ENCODE measurements at places on chromosomes 16 and 17. TPM values are rescaled to one million over a fixed set of nuclear protein-coding genes. Genes with fewer than 3 reads are reported as not detected.

- DNase-seq, result no peak
Measured at GRCh38 chr17:7218166-7218565, 1.5 kb downstream of the DLG4 start.

- DNase-seq, result peak; percentile 96
Measured at GRCh38 chr16:2520097-2520783, at the start of gene AMDHD2. Gene AMDHD2, plus strand, starts transcription at chr16:2520371. Its CDS starts 88 bp downstream, at chr16:2520459.

DNA sequence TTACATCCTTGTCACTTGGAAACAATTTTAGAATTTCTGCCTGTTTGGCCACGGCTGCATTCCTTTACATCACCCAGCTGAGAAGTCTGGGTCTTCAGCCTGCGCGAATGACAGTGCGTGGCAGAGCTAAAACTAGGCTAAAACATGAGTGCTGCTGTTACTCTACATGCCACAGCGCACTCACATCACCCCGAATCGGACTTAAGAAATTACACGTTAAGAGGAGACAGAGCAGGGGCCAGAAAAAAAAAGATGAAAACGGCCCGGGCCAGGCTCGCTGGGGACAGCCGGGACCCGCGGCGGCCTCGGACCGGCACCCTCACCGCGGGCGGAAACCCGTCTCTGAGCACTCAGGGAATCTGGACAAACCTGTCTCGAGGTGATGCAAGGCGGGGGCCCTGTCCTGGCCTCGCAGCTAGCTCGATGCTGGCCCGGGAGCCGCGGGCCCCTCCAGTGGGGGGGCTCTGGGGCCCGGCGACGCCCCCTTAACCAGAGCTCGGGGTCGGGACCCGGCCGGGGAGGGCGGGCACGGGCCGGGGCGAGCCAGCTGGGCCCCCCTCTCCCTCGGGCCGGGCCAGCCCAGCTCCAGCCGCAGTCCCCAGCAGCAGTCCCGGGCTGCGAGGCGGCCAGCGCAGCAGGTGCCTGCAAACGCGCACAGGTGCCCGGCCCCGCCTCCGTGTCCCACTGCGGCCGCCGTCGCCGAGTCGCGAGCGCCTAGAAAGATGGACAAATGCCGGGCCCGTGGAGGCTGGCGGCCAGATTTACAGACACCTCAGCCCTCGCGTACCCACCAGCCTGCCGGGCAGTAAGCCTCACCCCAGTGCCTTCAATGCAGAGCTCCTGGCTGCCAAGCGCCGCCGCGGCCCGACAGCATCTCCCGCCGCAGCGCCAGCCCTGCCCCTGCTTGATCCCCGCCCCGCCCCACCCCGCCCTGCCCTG, at the start of gene AKTIP:
Gene AKTIP (minus strand): TSS at position 879 of the 939 bp plus-strand sequence. CDS start 2,950 bp downstream, outside the sequence.
- peak; percentile 73 for DNase-seq

DNA sequence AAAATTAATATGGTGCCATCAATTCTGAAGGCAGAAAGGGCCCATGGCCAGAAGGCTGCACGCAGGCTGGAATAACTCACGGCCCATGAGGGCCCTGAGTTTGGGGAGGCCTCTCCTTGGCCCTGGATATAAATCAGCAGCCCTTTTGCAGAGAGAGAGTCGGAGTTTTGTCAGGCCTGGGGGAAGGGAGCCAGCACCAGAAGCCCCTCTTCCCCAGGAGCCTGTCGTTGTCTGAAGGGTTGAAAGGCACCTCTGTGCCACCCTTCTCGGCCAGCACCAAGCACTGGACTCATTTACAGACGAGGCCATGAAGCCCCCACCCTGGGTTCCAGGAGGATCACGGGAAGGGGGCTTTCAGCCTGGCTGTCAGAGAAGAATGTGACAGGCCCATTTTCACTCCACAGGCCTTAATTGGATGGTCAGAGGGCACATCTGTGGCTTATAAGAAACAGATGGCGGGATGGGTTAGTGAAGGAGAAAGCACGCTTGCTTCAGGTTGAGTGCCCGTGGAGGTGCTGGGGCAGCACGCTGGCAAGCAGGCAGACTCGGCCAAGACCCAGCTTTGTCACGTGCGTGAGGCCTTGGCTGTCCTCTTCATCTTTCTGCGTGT, 140.6 kb downstream of the CLEC16A start:
- no peak for DNase-seq

DNA sequence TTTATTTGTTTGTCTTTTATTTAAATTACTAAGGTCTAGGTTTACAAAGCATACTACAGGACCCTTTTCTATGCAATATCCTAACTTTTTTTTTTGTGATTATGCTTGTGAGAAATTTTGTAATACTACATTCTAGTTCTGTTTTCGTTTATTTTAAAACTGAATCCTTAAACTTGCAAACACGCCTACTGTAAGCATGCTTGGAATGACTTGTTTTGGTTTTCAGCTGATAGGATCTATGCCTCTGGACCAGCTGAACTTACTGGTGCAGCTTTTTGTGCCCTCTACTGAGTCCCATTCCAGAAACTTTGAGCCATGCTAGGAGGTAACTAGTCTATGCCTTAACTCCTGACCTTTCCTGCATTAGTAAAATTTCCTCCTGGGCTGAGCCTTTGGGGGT, 6.0 kb downstream of the PDP2 start:
- DNase-seq, result no peak

- no peak for DNase-seq
Measured at GRCh38 chr17:49259663-49260010, 29.1 kb upstream of the PHOSPHO1 start.

- no peak for DNase-seq
Measured at GRCh38 chr16:9787717-9788116, 394.5 kb downstream of the GRIN2A start.

DNA sequence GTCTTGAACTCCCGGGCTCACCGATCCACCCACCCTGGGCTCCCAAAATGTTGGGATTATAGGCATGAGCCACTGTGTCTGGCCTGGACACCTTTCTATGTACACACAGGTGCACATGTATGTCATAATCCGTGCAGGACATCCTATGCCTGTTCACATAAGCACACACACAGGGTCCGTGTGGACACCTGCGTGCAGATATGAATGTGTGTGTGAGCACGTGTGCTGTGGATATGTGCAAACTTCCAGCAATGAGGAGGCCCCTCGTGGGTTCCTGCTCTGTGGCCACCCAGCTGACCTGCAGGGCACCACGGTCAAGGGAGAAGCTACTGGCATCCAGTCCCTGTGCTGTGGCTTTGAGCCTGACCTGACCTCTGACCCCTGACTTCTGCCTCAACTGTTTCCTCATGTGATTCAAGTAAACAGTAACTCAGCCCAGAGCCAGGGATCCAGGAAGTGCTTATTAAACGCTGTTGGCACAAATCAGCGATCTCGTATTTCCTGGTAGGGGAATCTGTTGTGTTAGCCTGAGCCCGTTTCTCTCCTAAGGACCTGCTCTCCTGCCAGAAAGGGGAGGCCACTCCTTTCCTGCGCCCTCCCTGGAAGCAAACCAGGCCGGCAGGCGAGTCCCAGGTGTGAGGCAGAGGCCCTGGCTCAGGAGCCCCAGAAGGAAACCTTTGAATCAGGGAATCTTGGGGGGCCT, 6.5 kb downstream of the CPNE7 start:
- DNase-seq, result no peak

- DNase-seq, result peak; percentile 84
Measured at GRCh38 chr16:67000384-67001351, 12.3 kb downstream of the CES4A start.

DNA sequence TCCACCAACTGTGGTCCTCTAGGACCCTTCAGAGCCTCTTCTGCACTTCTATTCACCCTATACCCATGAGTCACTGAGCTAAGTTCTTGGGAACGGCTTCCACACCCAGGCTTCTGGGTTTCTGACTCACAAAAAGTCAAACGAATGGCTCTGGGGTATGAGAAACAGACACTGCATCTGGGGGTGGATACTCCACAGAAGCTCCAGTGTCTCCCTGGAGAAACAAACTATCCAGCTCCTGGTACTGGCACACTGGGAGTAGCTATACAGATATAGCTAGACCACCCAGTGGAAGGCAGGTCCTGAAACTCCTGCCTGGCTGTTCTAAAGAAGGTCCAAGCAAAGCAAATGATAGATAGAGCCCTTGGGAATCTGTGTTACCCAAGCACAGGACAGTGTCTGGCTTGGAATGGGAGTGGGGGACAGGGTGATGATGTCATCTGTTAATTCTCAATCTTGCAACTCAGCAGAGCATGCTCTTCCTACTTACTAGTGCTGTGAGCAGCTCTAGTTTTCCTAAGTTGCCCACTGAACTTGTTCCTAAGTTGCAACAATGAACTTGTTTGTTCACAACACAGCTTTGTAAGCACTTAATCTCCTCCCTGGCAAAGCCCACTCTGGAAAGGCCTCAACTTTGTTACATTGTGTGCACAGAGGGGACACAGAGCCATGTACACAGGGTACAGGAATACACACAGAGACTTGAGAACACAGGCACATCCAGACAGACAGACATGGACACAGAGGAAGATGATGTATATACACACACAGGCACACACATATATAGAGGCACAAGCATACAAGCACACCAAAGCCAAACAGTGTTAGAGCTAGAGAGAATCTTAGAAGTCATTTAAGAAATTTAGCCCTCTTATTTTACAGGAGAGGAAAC, 6.7 kb downstream of the MMP28 start:
- no peak for DNase-seq

DNA sequence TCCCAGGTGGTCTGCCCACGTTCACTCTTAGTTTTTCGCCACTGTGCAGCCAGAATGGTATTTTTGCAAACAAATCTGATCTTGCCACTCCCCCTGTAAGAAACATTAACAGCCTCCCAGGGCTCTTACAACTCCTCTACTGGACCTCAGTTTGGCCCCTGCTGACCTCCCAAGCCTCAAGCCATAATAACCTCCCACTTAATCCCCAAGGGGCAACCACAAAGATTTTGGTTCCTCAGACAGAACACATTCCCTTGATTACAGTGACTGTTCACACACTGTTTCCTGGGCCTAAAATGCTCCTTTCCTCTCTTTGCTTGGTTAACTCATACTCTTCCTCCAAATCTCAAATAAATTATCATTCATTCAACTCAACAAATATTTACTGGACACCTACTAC, 21.5 kb upstream of the CD300E start:
- DNase-seq, result no peak

DNA sequence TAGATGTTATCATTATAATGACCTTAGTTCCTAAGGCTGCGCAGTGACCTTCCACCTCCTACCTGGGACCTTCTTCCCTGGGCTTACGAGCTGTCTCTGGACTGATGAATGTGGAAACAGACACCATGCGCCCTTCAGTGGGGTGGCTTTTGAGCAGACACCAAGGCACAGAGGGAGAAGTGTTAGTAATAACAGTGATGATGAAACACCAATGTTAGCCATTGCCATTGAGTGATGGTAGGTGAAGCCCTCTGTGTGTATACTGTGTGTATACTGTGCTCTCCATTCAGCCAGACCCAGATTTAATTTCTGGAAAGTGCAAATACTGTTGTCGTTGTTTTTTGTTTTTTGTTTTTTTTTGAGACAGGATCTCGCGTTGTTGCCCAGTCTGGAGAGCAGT, 44.5 kb downstream of the CLEC16A start:
- no peak for DNase-seq

DNA sequence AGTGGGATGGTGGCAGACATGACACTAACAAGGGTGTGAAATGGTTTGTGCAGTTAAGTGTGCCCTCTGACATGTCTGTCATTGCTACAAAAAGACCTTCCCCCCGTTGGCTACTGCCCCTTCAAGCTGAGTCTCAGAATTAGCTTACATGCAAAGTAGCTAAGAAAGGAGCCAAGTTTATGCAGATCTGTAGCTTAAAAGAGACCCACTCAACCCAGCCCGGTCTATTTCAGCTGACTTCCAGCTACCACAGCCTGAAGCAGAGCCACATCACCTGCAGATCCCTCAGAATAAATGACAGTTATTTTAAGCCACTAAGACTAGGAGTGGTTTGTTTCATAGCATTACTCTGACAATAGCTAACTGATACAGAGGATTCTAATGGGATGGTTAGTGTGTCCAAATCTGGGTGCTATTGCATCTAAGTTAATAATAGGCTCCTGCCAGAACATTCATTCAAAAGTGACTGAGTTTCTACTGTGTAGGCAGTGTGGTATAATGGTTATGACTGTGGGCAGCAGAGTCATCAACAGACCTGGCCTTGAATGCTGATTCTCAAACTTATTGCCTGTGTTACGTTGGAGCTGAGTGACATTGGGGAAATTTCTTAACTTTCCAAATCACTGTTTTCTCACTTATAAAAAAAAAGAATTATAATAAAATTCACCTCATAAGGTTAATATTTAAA, 11.7 kb downstream of the C17orf67 start:
- no peak for DNase-seq

DNA sequence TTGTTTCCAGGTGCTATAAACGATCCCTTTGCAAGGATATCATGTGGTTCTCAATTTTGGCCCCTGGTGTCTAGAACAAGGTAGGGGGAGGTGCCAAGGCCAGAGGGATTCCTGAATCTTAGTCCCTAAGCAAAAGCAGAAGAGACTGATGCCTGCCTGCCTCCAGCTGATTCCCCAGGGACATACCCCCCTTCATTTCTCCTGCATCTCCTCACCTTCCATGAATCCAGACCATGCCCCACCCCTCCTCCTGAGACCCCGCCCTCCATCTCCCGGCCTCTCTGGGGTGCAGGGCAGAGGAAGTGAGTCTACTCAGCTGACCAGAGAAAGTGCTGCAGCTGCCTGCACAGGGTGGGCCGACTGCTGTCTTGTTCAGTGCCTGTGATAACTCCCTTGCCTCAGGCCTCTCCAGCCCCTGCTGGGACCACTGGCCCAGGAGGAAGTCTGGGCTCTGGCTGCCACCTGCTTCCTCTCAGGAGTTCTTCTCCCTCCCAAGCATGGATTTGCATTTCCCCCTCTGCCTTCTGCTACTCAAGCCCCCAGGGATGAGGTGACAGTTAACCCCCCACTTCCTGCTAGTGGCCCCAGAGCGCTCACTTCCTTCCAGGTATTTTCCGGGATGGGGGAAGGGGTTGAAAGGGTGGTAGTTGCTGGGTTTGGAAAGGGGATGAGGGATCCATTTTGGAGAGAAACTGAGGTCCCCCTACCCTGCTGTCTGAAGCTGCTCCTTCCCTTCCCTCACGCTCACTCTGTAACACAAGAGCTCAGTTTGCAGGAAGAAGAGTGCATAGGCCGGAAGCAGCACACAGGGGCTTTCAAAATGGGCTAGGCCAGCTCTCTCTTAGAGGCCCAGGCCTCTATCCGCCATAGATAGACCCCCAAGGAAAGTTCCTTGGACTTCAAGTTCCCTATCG, 10.5 kb upstream of the TSPOAP1 start:
- peak; percentile 78 for DNase-seq

- DNase-seq, result no peak
Measured at GRCh38 chr16:28990375-28991040, 5.7 kb downstream of the LAT start.

DNA sequence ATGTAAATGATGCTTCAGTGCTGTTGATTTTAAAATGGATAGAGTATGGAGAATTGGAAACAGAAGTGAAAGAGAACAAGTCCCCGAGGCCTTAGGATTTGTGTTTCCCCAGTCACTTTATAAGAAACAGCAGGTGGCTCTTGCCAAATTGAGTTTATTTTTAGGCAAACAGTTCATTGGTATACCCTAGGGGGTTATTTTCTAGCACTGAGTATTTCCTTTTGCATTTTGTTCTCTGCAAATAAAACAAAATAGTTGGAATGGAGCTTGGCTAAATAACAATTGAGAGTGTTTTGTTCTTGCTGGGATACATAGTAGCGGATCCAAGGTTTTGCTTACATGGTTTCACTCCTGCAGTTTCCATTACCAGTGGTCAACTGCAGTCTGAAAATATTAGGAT, 591.1 kb upstream of the C16orf82 start:
- DNase-seq, result no peak

GRCh38 chr17:50141745-50142110, 8.7 kb downstream of the PPP1R9B start:
- no peak for DNase-seq

The OTOP2 gene
- not detected for total RNA-seq

The STARD3 gene
- 21.4 TPM for total RNA-seq

The MT1M gene
- 6.7 TPM for total RNA-seq

The DCAF7 gene
- total RNA-seq, result 36.8 TPM

The EDC4 gene
- 35.4 TPM for total RNA-seq

The COQ7 gene
- 40.4 TPM for total RNA-seq

The MAP2K6 gene
- 3.8 TPM for total RNA-seq

The CIBAR2 gene
- total RNA-seq, result not detected

The MYH8 gene
- not detected for total RNA-seq
